Retina (tissue), 1 donor: ENCODE measurements at places on chromosomes 2 and 18.

- peak; percentile 77 for DNase-seq
Observed at GRCh38 chr18:44851856-44852621, 171.4 kb downstream of the SETBP1 start.

GRCh38 chr2:144943293-144943941 lies 423.5 kb upstream of the ZEB2 start:
- no peak for DNase-seq

DNA sequence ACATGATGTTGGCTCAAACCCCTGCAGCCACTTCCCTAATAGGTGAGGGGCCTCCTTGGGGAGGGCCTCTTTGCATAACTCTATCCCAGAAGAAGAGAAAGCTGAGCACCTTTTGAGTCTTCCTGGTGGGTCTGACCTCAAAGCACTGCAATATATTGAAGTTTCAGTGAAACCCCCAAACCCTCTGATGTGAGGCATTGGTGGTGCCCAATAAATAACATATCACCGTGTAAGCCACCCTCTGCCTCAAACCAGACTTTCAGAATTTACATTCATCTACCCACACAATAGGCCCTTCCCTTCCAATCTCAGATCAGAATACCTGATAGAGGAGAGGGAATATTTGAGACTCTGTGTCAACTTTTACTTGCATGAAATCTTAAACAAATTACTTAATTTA lies 142.8 kb upstream of the STK17B start:
- DNase-seq, result no peak

DNA sequence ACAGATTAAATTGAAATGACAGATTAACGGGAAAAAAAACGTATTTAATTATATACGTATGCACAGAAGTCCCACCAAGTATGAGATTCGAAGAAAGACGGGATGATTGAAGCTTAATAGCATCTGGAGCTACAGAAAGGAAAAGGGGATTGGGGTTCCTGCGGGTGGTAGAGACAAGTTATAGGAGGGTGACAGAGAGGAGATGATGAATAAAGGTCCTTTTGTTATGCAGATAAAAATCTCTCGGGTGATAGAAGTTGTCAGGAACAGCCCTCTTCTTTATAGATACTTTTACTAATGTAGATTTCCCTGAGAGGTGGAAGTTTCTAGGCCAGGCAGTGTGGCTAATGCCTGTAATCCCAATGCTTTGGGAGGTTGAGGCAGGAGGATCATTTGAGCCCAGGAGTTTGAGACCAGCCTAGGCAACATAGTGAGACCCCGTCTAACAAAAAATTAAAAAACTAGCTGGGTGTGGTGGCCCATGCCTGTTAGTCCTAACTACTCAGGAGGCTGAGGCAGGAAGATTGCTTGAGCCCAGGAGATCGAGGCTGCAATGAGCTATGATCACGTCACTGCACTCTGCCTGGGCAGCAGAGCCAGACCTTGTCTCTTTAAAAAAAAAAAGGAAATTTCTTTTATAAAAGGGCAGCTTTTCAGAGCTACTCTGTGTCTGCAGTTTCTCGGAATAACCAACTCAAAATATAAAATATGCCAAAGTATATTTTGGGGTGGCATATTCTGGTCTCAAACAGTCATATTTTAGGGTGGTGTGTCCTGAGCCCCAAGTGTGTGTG lies 113.0 kb downstream of the STPG4 start:
- no peak for DNase-seq

GRCh38 chr18:24544949-24545348 lies 84.5 kb downstream of the HRH4 start:
- DNase-seq, result no peak

DNA sequence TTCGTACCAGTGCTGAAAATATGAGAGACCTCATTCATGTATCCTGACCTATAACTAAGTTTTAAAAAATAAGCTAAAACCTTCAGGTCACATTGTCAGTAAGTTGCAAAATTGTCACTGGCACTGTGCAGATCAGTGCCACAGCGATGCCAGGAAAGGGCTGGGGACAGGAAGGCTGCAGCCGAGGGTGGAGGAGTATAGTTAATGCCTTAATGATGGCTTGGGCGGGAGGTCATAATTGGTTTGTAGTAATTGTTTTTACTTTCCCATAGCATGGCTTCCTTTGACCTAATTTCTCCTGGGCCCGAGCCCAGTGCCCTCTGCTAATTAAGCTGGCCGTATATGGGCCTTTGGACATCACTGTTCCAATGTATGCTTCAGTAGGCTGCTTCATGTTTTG lies 47.2 kb upstream of the RAB12 start:
- DNase-seq, result peak; percentile 65

GRCh38 chr2:231613331-231613662 lies 20.6 kb downstream of the TEX44 start:
- no peak for DNase-seq

DNA sequence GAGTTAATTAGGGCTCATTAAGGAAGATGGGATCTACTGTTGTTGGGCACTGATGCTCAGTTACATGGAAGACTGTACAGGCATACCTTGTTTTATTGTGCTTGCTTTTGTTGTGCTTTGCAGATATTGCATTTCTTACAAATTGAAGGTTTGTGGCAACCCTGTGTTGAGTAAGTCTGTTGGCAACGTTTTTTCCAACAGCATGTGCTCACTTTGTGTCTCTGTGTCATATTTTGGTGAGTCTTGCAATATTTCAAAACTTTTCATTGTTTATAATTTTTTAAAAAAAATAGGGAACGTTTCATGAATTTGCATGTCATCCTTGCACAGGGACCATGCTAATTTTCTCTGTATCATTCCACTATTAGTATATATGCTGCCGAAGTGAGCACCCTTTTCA lies 15.6 kb downstream of the PHLPP1 start:
- no peak for DNase-seq

- DNase-seq, result no peak
Observed at GRCh38 chr2:226407135-226407534, 392.5 kb downstream of the IRS1 start.

DNA sequence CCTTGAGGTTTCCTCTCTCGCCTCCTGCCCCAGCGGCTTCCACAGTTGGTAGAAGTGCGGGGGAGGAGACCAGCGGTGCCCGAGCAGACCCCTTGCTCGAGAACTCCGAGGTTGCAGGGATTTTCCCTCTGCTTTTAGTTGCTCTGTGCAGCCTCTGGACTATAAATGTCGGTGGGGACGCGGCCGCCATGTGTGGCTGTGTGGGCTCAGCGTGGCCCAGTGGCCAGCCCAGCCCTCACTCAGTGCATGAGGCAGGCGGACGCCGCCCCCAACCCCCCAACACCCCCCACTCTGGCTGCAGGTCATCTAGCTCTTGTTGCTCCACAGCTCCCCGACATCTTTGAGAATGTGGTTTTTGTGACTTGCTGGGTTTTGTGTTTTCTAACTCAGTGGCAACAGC lies 15.3 kb upstream of the D2HGDH start:
- DNase-seq, result no peak

DNA sequence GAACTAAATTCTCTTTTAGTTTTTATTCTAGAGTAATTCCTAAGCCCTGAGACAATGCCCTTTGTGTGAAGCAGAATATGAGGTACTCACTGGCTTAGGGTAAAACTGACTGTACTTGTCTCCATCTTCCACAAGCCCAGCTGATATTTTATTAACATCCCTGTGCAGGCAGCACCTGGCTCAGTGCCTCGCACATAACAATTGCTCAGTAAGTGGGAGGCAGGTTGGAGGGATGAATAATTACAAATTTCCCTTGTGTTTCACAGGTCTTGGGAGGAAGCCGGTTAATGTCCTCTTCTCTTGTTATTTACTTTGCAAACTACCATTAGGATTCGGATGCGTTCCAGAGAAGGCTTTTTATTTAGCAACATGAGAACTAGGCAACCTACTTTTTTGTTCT lies 249.8 kb upstream of the FSHR start:
- no peak for DNase-seq

DNA sequence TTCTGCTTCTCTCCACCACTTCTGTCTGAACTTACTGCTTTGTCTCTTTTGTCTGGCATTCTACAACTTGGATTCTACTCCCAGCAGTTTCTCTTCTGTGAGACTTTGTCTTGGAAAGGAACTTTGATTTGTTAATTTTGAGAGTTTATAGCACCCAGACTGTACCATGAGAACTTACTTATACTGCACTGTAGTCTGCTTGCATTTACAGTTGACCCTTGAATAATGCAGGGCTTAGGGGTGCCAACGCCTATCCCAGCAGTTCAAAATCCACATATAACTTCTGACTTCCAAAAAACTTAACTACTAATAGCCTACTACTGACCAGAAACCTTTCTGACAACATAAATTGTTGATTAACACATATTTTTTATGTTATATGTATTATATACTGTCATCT lies 55.5 kb downstream of the DYNC1I2 start:
- DNase-seq, result no peak

DNA sequence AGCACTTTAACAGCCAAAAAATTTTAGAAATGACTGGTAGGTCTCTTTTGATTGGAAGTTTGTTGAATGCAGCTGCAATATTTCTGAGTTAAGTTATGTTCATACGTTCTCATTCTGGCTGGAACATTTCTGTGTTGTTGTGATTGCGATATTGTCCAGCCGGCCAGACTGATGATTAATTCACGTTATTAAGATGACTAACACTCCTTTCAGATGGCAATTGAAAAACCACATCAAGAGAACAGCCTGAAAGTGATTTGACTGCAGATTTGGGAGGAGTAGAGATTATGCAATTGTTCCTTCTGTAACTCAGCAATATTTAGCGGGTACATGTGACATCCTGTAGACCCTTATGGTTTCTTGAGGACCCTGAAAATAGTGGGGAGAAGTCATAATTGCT lies 133.7 kb downstream of the FBXO15 start:
- no peak for DNase-seq

GRCh38 chr2:191915750-191916149 lies 68.9 kb upstream of the CAVIN2 start:
- no peak for DNase-seq

- DNase-seq, result peak; percentile 73
Observed at GRCh38 chr2:84906108-84906899, 848 bp downstream of the TMSB10 start.

GRCh38 chr2:197707316-197708213 lies 2.4 kb downstream of the MARS2 start:
- DNase-seq, result peak; percentile 26

DNA sequence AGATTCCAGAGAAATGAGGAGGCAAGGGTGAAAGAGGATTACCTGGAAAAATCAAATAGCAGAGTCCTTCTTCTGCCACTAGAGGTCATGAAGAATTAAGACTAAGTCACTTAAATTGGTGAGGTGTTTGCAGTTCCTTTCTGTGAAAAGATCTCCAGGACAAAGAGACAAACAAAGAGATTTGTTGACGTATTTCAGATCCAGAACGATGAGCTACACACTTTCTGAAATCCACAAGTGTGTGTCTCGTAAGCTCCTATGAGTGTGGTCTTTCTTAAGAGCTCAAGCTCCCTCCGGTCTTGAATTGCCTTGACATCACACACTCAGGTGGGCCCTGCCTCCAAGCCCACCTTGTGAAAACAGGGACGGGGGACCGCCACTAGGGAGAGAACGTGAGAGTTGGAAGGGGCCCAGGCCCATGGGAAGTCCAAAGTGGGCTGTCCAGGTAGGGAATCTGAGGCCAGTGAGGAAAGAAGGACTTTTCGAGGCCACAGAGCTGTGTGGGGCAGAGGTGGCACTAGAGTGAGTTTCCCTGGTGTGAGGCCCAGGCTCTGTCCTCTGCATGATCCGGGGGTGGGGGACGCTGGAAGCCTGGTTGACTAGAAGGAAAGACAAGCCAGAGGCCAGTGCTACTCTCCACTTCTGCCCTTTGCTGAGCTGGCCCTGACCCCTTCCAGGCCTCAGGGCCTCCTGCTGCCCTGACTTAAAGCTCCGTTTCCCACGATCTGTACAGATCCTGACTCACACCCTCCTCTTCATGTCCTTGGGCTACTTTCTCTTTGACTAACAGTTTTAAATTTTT lies 168.1 kb upstream of the NCK2 start:
- peak; percentile 57 for DNase-seq

DNA sequence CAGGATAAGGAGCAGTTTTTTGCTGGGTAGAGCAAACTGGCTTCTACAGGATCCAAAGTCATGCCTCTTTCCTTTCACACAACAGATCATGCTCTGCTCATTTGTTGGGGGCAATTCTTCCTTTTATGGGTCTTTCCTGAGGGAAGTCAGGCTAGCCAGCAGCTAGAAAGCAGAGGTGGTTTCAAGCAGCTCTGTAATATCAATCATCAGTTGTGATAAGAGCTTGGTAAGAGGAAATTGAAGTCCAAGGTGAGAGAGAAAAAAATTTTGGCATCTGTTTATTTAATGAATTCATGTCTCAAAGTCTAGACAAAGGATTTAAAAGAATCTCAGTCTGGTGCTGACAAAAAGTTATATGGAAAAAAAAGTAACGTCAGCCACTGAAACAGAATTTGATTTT lies 6.2 kb downstream of the TMEM87B start:
- DNase-seq, result no peak

GRCh38 chr2:118222672-118223421 lies 134.6 kb downstream of the INSIG2 start:
- DNase-seq, result peak; percentile 57

DNA sequence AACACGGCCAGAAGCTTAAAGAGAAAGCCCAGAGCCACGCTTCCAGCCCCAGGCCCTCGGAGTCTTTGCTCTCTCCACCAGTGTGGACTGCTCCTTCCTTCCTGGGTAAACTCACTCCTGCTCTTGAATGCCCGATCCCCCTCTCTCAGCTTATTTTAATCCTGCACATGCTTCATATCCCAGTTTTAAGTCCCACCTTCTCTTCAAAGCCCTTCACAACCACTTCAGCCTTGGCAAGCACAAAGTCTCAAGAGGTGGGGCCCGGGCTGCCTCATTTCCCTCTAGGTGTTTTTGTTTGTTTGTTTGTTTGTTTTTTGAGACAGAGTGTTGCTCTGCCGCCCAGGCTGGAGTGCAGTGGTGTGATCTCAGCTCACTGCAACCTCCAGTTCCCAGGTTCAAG lies 21.6 kb upstream of the CREG2 start:
- DNase-seq, result no peak

GRCh38 chr2:60442608-60443007 lies 110.8 kb downstream of the BCL11A start:
- no peak for DNase-seq

- no peak for DNase-seq
Observed at GRCh38 chr2:179096090-179096489, 46.2 kb upstream of the CCDC141 start.

GRCh38 chr2:37836711-37837110 lies 88.4 kb upstream of the RMDN2 start:
- DNase-seq, result no peak

GRCh38 chr2:196220671-196221070 lies 49.3 kb upstream of the STK17B start:
- no peak for DNase-seq

DNA sequence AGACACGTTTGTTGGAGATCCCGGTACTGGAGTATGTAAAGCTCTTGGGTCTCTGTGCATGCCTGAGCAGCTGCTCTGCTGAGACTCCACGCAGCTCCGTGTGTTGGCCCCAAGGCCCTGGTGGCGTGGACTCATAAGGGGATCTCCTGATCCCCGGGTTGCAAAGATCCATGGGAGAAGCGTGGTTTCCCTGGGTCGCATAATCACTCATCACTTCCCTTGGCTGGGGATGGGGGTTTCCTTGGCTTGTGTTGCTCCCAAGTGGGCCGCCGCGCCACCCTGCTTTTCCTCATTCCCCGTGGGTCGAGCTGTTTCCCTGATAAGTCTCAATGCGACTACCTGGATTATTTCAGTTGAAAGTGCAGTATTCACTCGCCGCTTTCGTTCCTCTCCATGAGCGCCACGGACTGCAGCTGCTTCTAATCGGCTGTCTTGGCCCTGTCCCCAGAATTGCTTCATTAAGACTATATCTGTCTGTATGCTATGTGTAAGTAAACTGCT lies 76.0 kb downstream of the EPC2 start:
- DNase-seq, result no peak

- DNase-seq, result no peak
Observed at GRCh38 chr2:210971431-210971830, 415.0 kb downstream of the CPS1 start.
